Caco-2 (cell line): ENCODE measurements at places on chromosomes 7 and 10.

GRCh38 chr7:155289949-155290501, 7.7 kb upstream of the INSIG1 start:
- no peak for DNase-seq
- H3K4me1 ChIP-seq: peaks cover 14% of the 10 kb centered on the region
- H3K36me3 ChIP-seq: no peaks in the 10 kb centered on the region
- no peaks in the 10 kb centered on the region for H3K27me3 ChIP-seq
- no peak overlapping the region for H3K4me3 ChIP-seq

DNA sequence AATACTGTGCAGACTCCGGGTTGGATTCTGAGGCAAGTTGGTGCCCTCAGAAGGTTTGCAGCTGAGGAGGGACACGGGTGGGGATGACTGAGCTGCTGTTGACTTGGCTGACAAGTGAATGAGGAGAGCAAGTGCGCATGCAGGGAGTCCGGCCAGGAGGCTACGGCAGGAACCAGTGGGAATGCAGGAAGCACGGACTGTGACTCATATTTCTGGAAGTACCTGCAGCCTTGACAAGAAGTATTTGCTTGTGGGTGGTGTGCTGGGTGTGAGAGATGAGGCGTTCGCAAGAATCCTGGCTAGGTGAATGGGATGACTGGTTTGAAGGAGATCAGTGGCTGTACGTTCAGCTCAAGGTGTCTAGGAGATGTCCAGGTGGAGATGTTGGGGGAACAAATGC, 30.8 kb upstream of the FXYD4 start:
- no peak overlapping the region for H3K4me3 ChIP-seq
- H3K36me3 ChIP-seq: peaks cover 2% of the 10 kb centered on the region; the same call in 1 of the 2 replicates
- H3K27ac ChIP-seq: peak overlapping the region; percentile 10
- H3K27me3 ChIP-seq: no peaks in the 10 kb centered on the region

DNA sequence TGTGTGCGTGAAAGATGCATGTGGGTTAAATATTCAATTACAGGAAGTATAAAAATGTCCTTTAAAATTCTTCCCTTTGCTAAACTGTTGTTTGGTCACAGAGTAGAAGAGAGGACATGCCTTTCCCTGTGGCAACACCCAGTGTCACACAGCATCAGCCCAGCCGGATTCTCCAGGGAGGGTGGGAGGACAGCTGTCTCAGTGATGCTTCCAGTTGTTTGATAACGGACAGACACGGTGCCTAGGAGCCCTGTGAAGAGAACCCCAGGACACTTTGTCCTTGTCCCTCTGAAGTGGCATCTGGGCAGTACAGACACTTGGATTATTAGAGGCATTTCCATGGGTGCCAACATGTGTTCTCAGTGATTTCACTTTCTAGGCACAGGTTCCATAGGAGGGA, 306.6 kb upstream of the LRGUK start:
- H3K27ac ChIP-seq: no peak overlapping the region
- no peaks in the 10 kb centered on the region for H3K27me3 ChIP-seq
- peaks cover 9% of the 10 kb centered on the region for H3K4me1 ChIP-seq
- H3K36me3 ChIP-seq: peaks cover 1% of the 10 kb centered on the region; the same call in 1 of the 2 replicates

- H3K4me1 ChIP-seq: peaks cover 19% of the 10 kb centered on the region
- no peaks in the 10 kb centered on the region for H3K27me3 ChIP-seq
- no peak for DNase-seq
- peak overlapping the region; percentile 2 for H3K27ac ChIP-seq
- no peak overlapping the region for H3K4me3 ChIP-seq
- peaks cover 4% of the 10 kb centered on the region for H3K36me3 ChIP-seq
These were observed 26.1 kb upstream of the AP5Z1 start for GRCh38 chr7:4749363-4749762.

DNA sequence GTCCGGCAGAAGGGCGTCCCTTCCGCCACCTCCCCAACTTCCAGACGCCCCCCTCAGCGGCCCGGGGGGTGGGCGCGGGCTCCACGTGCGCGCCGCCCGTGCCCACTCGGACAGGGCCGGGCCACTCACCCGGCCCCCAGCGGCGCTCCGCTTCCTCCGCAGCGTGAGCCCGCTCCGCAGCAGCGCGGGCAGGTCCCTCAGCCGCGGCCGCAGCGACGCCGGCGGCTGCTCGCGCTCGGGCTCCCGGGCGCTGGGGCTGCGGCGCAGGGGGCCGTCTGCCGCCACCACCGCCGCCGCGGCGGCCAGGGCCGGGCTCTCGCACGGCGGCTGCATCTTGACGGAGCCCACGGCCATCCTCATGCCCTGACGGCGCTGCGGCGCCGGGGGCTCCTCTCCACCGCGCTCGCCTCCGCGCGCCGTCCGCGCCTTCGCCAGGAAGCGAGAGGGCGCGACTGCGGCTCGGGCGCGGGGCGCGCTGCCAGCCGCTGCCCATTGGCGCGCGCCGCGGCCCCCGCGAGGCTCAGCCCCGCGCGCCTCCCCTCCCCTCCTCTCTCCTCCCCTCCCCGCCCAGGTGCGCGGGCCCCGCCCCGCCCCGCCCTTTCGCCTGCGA, at the start of gene RAPGEF5:
RAPGEF5 (minus strand) TSS at position 454 of the 610 bp plus-strand sequence; CDS start at position 360, 94 bp downstream.
- peak within 1 kb of the TSS; percentile 54 for H3K4me3 ChIP-seq
- peaks cover 40% of the 10 kb centered on the region for H3K4me1 ChIP-seq
- no peaks in the 10 kb centered on the region for H3K36me3 ChIP-seq
- H3K27ac ChIP-seq: peak within 1 kb of the TSS; percentile 92

- no peak overlapping the region for H3K4me3 ChIP-seq
- H3K27me3 ChIP-seq: no peaks in the 10 kb centered on the region
- peaks cover 25% of the 10 kb centered on the region for H3K4me1 ChIP-seq
- no peaks in the 10 kb centered on the region for H3K36me3 ChIP-seq
These were observed 23.7 kb downstream of the RTKN2 start for GRCh38 chr10:62244785-62245467.

- no peak for DNase-seq
- no peaks in the 10 kb centered on the region for H3K4me1 ChIP-seq
- no peaks in the 10 kb centered on the region for H3K36me3 ChIP-seq
- H3K27ac ChIP-seq: no peak overlapping the region
- H3K4me3 ChIP-seq: no peak overlapping the region
These were observed 173.0 kb upstream of the NEBL start for GRCh38 chr10:21069929-21070700.

GRCh38 chr10:33802566-33802965, 468.1 kb upstream of the NRP1 start:
- H3K27me3 ChIP-seq: no peaks in the 10 kb centered on the region
- H3K4me1 ChIP-seq: peaks cover 61% of the 10 kb centered on the region

GRCh38 chr10:78506614-78507013, 473.0 kb downstream of the RPS24 start:
- no peak overlapping the region for H3K27ac ChIP-seq
- no peaks in the 10 kb centered on the region for H3K4me1 ChIP-seq
- no peak overlapping the region for H3K4me3 ChIP-seq
- H3K27me3 ChIP-seq: no peaks in the 10 kb centered on the region
- no peaks in the 10 kb centered on the region for H3K36me3 ChIP-seq
- no peak for DNase-seq

DNA sequence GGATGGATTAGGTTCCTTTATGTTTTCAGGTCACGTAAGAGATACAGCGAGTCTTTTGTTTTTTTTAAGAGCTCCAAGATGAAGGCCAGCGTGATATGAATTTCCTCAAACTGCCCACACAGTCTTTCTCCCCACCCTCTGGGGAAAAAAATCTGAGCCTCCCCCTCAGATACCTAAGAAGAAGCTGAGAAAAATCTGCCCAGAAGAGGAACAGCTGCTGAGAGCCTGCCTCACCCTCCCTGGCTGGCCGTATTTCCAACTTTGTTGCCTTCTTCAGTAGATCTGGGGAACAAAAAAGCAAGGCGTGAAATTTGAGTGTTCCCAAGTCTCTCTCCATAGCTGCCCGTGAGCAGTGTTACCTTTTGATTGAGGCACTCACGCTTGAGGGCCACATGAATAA, 208.1 kb downstream of the KIAA1217 start:
- no peak for DNase-seq
- peak overlapping the region; percentile 42 for H3K27ac ChIP-seq

DNA sequence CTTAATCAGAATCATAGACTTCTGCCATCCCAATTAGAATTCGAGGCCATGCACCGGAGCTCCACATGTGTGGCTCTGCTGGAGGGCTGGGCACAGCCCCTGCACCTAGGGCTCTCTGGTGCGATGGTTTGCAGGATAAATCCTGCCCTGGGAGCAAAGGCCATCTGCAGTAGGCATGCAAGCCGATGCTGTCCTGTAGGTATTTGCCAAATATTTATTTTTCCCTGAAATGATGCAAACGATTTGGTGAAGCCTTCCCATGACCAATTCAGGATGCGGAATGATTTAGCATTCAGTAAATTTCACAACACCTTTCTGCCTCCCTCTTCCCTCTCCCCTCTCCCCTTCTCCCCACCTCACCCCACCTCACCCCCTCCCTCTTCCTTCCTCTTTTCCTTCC, 170.6 kb downstream of the EBF3 start:
- no peaks in the 10 kb centered on the region for H3K36me3 ChIP-seq
- no peak overlapping the region for H3K4me3 ChIP-seq
- H3K27me3 ChIP-seq: no peaks in the 10 kb centered on the region
- no peak overlapping the region for H3K27ac ChIP-seq
- DNase-seq: peak; percentile 25

- H3K27me3 ChIP-seq: no peaks in the 10 kb centered on the region
- no peak overlapping the region for H3K27ac ChIP-seq
- no peak overlapping the region for H3K4me3 ChIP-seq
- no peaks in the 10 kb centered on the region for H3K36me3 ChIP-seq
- DNase-seq: no peak
These were observed 634 bp downstream of the HECW1 start for GRCh38 chr7:43112941-43113621.

DNA sequence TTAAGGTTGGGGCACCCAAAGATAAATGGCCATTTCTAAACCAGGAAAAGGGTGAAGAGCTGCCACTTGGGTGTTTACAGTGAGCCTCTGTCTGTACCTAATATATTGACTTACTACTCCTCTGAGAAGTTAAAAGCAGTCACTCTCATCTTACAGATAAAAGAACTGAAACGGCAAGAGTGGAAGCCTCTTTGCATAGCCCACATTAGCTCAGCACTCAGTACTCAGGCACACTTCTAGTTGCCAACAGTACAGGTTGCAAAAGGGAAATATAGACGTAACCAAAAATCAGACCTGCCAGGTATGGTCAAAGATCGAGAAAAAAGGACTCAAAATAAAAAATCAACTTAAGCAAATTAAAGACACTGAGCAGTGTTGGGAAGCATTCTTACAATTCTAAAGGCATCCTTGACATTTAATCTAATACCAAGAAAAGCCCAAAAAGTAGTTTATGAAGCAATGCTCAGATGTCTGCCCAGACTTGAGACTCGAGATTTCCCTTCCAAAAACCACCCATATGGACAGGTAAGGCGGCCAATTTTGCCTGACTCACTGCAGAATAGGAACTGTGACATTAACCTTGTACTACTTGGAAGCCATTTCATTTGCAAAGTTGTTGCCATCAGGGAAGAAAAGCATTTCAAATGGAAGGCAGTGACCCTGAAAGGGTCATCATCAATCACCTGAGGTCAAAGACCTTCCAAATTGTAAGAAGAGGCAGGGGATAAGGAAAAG, 139.3 kb downstream of the SLC25A13 start:
- H3K4me1 ChIP-seq: peaks cover 29% of the 10 kb centered on the region
- H3K36me3 ChIP-seq: no peaks in the 10 kb centered on the region
- no peak overlapping the region for H3K27ac ChIP-seq
